Peyer's patch (tissue), 4 donors: ENCODE measurements at places on chromosomes 2 and 18. TPM values are rescaled to one million over a fixed set of nuclear protein-coding genes. Genes with fewer than 3 reads are reported as not detected.

- H3K4me1 ChIP-seq = no peaks in the 10 kb centered on the region
- no peaks in the 10 kb centered on the region for H3K27me3 ChIP-seq
- no peaks in the 10 kb centered on the region for H3K36me3 ChIP-seq
- no peak for DNase-seq
Measured at GRCh38 chr2:39264733-39265132, 21.0 kb upstream of the CDKL4 start.

DNA sequence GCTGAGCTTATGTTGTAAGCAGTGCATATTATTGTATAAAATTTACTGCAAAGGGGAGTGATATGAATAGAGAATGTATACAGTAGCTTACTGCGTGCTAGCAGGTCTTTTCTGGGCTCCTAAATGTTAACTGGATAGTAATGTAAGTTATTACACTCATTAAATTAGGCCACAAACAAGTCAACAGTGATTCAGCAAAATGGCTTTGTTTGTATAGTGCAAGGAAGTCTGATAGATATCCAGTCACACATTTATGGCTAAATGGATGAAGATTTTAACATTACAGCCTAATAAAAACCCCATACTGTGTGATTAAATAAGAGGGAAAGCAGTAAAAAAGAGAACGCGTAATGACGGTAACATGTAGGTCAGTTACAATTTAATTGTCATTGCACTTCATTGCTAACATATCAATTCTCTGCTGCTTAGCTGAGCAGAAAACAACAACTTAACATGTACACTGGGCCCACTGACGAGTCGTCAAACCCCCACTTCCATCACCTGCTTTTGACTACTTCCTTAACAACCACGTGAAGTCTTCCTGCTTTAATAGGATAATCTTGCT is 665.0 kb upstream of the FANCL start:
- no peak overlapping the region for H3K27ac ChIP-seq
- no peaks in the 10 kb centered on the region for H3K27me3 ChIP-seq
- no peak for DNase-seq

DNA sequence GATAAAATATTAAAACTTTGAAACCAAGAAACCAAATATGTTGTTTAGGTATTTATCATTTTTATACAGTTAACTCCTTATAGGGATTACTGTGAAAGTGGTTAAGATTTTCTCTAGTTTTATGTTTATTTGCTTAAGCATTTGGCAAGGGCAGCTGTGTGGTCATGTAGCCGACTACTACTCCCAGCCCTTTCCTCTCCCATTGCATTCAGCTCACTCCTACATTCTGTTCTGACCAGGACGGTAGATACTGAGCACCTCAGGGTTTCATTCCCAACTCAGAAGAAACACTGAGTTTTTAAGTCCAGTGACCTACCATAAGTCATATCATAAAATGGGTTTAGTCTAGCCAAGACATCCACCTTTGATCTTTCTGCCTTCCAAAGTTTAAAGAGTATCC is 19.8 kb downstream of the FZD5 start:
- H3K27me3 ChIP-seq = no peaks in the 10 kb centered on the region
- H3K27ac ChIP-seq = no peak overlapping the region
- DNase-seq = no peak
- H3K4me3 ChIP-seq = no peak overlapping the region

AQP12B gene
- 9.6 TPM for total RNA-seq

EMX1 gene
- not detected for total RNA-seq
